ENCODE measurements at places on chromosomes 13 and 19. TPM values are rescaled to one million over a fixed set of nuclear protein-coding genes. Genes with fewer than 3 reads are reported as not detected.

- DNase-seq: no peak
Measured at GRCh38 chr13:101343128-101343787, 73.0 kb downstream of the NALCN start.

GRCh38 chr13:65168026-65168425 lies 2062.1 kb downstream of the PCDH9 start:
- DNase-seq: no peak

- no peak for DNase-seq
Measured at GRCh38 chr19:45712699-45713067, 18.0 kb downstream of the FBXO46 start.

- DNase-seq: no peak
Measured at GRCh38 chr13:52800856-52801255, 47.6 kb downstream of the PCDH8 start.

DNA sequence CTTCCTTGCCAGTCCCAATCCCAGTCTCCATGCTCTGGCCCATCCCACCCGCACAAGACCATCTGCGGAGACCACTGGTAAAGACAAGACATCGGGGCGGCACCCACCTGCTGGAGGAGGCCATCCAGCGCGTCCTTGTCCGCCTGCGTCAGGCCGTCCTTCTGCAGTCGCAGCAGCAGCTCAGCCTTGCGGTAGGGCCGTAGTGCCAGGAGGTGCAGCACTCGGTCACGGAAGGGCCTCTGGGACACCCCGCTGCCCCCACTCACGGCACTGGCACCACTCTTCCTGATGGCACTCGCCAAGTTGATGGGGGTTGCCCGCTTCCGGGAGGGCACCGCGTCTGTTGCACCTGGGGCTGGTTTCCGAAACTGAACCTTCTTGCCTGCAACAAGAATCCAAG lies 23.5 kb upstream of the ISYNA1 start:
- no peak for DNase-seq

DNA sequence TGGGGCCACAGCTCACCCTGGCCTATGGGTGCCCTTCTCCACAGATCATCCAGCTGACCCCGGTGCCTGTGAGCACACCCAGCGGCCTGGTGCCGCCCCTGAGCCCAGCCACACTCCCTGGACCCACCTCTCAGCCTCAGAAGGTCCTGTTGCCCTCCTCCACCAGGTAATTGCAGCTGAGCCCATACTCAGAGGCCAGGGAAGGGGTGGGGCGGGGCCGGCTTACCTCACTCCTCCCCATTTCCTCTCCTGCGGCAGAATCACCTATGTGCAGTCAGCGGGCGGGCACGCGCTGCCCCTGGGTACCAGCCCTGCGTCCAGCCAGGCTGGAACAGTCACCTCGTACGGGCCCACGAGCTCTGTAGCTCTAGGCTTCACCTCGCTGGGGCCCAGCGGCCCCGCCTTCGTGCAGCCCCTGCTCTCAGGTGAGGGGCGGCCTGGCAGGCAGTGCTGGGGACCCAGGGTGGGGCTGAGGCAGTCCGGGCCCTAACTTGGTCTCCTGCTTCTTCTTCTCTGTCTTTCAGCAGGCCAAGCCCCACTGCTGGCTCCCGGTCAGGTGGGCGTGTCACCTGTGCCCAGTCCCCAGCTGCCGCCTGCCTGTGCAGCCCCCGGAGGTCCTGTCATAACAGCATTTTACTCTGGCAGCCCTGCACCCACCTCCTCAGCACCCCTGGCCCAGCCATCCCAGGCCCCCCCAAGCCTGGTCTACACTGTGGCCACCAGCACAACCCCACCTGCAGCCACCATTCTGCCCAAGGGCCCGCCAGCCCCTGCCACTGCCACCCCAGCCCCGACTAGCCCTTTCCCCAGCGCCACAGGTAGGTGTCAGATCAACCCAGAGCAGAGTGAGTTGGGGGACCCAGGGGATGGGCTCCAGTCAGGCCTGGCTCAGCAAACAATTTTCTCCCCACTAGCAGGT lies 9.6 kb upstream of the PRR19 start:
- no peak for DNase-seq

DNA sequence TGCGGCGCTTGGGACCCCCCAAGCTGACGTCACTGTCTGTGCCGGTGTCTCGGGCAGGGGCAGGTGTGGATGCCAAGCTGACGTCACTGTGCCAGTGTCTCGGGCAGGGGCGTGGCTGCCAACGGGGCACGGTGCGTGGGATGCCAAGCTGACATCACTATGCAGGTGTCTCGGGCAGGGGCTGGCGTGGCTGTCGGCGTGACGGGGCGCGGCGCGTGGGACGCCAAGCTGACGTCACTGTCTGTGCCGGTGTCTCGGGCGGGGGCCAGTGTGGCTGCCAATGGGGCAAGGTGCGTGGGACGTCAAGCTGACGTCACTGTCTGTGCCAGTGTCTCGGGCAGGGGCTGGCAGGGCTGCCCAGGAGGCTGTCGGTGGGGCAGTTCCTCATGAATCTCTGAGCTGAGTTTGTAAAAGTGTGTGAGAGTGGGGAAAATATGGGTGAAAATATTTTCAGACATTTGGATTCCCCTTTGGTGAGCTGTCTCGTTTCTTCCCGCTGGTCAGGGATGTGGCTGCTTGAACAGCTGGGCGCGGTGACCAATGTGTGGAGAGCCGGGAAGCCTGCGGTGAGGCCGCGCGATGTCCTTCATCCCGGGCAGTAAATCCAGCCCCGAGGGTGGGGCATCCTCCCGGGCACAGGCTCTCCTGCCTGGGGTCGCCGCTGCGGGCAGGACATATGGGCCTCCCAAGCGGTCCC lies 25.2 kb downstream of the MCF2L start:
- no peak for DNase-seq

- no peak for DNase-seq
Measured at GRCh38 chr13:45748941-45749759, 47.0 kb downstream of the CBY2 start.

DNA sequence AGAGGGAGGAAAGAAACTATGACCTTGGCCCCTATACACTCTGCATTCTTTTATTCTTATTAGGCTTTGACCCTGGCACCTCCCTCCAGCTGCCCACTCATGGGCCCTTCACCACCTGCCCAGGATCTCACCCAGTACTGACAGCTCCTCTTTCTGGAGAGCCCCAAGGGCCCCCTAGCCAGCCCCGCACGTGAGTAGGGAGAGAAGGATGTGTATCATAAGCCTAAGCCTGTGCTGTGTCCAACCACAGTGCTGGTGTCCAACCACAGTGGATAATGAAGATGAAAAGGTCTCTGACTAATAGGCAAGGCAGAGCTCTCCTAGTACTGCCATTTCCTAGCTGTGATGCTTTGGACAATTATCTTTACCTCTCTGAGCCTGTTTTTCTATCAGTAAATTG lies 4.2 kb downstream of the DMRTC2 start:
- no peak for DNase-seq

GRCh38 chr19:58511353-58512208 lies at the start of gene SLC27A5:
TSS of gene SLC27A5 (minus strand) at chr19:58511992. CDS start at chr19:58511955, 37 bp downstream.
- DNase-seq: no peak

- no peak for DNase-seq
Measured at GRCh38 chr13:90534617-90535370, 812.7 kb upstream of the MIR17HG start.

DNA sequence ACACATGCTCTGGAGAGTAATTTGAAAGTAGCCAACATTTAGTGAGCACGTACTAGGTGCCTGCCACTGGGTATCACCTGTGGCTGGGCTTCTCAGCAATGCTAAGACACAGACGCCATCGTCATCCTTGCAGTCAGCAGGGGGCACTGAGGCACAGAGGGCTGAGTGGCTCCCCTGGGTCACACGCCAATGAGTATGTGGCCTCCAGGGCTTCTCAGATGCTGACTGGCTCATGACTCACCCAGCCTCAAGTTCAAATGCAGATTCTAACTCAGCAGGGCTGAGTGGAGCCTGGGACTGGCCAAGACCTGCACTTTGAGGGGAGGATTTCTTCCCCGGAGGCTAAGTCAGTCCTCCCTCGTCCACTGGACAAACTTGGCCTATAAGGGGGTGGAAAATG lies 115.1 kb upstream of the CACNA1A start:
- peak; percentile 68 for DNase-seq

DNA sequence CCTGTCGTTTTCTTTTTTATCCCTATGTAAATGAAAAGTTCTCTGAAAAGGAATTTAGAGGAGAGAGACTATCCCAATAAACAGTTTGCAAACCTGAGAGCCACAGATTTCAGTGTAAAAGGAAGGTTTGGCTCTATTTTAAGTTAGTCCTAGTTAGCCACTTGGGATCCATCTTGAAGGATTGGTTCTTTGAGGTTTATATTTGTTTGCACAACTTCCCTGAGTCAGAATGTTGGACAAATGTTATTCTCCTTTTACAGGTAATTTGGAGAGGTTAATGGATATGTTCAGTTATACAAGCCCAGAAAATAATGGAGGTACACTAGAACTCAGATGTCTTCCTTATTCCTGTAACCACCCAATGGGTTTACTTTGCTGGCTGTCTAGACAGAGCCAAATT lies 2.6 kb upstream of the DNAJC15 start:
- DNase-seq: no peak

GRCh38 chr19:16628984-16629691 lies 1.1 kb upstream of the MED26 start:
- no peak for DNase-seq

- no peak for DNase-seq
Measured at GRCh38 chr19:33414667-33415605, 41.4 kb downstream of the CEBPG start.

- DNase-seq: no peak
Measured at GRCh38 chr13:96342852-96343465, 253.1 kb downstream of the HS6ST3 start.

DNA sequence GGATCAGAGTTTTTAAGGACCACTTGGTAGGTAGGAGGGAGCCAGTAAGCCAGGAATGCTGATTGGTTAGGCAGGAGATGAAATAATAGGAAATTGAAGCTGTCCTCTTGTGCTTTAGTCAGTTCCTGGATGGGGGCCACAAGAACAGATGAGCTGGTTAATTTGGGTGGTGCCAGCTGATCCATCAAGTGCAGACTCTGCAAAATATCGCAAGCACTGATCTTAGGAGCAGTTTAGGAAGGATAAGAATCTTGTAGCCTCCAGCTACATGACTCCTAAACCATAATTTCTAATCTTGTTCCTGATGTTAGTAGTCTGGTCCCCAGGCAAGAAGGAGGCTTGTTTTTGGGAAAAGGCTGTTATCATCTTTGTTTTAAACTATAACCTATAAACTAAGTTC lies 117.9 kb upstream of the GPR12 start:
- DNase-seq: no peak

DNA sequence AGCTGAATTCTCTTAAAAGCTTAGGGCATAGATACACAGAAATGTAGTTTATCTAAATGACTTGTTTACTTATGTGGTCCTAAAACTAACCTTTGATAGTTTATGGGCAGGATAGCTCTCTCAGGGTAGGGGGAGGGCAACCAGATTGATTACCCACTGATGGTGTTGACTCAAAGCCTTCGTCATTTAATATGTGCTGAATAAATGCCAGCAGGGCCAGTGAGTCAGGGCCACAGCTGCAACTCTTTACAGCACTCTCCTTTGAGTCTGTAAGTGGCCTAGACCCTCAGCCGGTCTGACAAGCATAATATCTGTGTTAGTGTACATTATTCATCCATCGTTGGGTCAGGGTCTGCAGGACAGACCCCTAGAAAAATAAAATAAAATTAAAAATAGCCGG lies 128.5 kb downstream of the ZNF675 start:
- no peak for DNase-seq

- DNase-seq: no peak
Measured at GRCh38 chr19:32219881-32220472, 125.4 kb upstream of the ZNF507 start.

DNA sequence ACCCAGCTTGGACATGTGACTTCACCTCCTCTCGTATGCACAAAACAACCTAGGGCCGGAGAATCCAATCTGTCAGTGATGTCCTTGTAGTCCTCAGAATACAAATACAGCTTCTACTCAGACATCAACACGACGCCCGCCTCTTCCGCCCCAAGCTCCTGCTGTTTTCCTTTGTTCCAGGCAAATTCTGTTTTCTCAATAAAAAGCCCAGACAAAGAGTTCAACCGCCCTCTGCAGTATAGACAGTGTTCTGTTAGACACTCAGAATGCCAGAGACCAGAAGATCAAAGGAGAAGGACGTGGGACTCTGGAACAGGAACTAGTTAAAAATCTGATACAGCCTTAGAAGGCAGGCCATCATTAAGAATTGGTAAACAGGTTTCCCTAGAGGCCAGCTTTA lies 42.0 kb upstream of the GGACT start:
- no peak for DNase-seq

DNA sequence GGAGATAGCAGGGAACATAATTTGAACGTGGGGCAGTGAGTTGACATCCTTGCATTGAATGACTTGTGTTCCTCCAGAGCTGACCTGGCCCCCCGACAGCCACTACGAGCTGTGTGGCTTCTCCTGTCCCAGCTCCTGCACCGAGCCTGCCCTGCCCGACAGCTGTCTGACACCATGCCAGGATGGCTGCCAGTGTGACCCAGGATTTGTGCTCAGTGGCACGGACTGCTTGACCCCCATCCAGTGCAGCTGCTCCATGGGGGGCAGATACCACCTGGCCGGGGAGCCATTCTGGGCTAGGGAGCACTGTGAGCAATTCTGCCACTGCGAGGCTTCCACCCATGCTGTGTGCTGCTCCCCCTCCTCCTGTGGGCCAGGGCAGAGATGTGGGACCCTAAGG lies 29.2 kb upstream of the FXYD3 start:
- DNase-seq: no peak

DNA sequence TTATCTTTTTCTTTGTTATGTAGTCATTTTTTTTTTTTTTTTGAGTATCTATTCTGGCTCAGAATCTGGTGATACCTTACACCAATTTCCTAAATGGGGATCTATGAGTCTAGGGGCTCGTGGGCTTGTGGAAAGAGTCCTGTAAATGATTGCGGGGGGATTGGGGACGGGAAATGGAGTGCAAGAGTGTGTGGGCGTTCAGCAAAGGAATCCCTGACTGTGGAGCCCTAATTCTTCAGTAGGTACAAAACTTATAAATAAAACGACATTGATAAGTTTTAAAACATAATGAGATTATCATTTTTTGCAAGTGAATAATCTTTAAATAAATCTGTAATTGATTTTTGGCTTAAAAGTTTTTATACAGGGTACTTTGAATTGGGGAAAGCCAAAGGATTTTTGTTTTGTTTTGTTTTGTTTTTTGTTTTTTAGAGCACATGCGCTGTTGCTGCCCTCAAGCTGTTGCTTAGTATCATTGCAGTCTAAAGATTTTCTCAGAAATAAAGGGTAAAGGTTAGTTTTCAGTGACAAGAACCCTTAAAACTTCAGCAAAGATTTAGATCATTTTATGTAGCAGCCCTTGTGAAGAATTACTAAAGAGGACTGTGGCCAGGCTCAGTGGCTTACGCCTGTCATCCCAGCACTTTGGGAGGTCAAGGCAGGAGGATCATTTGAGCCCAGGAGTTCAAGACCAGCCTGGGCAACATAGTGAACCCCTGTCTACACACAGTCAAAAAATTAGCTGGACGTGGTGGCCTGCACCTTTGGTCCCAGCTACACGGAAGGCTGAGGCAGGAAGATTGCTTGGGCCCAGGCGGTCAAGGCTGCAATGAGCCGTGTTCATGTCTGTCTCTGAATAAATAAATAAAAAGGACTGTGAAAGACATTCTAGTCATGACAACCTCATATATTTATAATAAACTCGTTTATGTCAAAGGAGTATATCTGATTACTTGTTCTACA lies 1.7 kb downstream of the ERCC5 start:
- DNase-seq: no peak

Gene APBA3
- 61.7 TPM for total RNA-seq

Gene ZGLP1
- 2.2 TPM for total RNA-seq

Gene FCAR
- not detected for total RNA-seq

Gene ZNF626
- total RNA-seq: 10.8 TPM

Gene SIGLEC6
- total RNA-seq: not detected

Gene SCGB2B2
- 0.36 TPM for total RNA-seq

Data from activated naive CD4-positive, alpha-beta T cell treated with anti-CD3 and anti-CD28 coated beads, Interleukin-2, amount 50 U/mL, for 72 hours (primary cell).